GM20000 (cell line): ENCODE measurements at places on chromosomes 4 and X.

DNA sequence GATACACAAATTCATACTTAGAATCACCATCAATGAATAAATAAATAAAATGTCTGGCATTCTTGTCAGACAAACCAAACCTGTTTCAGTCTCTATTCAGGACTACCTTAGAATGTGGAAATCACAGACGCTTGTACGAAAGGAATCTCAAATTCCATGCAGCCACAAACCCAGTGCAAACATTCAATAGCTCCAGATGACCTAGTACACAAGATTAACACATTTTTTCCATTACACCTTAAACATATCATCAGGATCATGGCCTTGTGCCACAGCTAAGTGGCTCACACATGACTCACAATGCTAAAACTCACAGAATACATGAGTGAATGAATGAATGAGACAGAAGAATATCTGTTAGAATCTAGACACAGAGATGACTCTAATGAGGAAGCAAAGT lies 134.2 kb downstream of the PWWP3B start:
- no peak for DNase-seq

DNA sequence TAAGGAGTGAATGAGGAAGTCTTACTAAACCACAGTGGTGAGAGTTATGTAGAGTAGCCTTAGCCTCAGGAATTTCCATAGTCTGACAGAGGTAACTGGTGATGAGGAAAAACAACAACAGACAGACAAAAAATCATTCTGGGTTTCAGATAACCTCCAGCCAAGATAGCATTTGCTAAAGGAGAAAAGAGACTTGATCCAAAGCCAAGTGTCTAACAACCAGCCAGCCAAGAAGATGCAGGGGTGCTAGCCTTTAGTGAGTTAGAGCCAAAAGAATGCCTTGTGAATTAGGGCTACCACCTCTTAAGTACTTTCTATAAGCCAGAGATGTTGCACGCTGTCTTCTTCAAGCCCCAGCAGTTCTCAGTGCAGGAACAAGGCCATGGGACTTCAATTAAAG lies 478.0 kb upstream of the CPEB2 start:
- no peak for DNase-seq

- no peak for DNase-seq
Measured at GRCh38 chr4:30256116-30256832, 463.9 kb upstream of the PCDH7 start.

- no peak for DNase-seq
Measured at GRCh38 chrX:152913910-152914309, 16.0 kb downstream of the ZNF185 start.

GRCh38 chr4:87118421-87118820 lies 102.0 kb downstream of the KLHL8 start:
- DNase-seq, result no peak

- DNase-seq, result no peak
Measured at GRCh38 chr4:175351473-175351872, 433.3 kb downstream of the ADAM29 start.

DNA sequence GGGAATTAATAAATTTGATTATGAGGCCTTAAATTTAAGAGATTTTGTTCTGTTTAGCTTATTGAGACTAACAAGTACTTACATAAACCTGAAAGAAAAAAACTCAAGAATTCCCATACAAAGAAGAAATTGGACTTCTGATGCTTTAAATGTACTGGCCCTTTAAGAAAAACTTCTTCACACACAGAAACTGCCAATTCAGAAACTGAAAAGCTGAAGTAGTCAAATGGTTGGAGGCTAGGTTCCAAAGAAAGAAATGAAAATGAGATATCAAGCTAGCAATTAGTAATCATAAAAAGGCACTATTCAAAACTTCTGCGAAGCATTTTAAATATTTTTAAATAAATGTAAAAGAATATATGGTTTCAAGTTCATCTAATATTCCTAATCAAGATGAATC lies 151.3 kb downstream of the THOC2 start:
- DNase-seq, result peak; percentile 16

DNA sequence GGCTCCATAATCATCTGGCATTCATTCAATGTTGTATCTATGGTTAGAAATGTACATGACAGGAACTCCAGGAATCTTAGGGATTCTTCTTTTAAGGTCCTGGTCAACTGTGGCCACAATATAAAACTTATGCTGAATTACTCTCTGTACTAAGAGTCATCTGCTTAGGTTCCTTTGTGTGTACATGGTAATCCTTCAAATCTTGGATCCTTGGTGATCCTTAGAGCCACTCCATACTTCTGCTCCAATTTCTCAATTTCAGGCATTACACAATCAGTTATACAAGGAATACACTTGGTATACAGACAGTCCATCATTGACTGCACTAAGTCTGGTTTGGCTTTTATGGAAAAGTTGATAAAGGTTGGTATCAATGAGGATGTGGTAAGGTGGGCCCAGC lies 5.8 kb downstream of the SRD5A3 start:
- no peak for DNase-seq

GRCh38 chr4:122341886-122342285 lies 36.9 kb upstream of the ADAD1 start:
- no peak for DNase-seq

DNA sequence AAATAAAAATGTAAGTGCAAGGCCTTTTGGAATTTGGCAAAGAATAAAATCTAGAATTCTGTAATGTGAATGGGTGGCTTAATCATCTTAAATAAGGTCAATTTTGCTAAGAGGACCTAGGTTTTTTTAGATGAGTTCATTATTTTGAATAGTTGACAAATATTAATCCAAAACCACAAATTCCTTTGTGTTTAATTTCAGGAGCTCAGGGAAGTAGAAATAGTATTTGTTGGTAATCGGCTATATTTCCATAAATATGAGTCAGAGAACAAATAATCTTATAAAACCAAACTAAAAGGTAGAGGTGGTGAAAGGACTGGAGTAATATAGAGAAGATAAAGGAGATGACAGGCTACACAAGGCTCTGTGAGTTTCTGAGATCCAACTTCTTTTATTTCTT lies 190.4 kb upstream of the TLL1 start:
- DNase-seq, result no peak

- no peak for DNase-seq
Measured at GRCh38 chrX:912677-913076, 282.1 kb downstream of the SHOX start.

GRCh38 chr4:54566608-54567007 lies 91.1 kb upstream of the KIT start:
- no peak for DNase-seq

GRCh38 chr4:159185591-159186023 lies 82.7 kb downstream of the RAPGEF2 start:
- DNase-seq, result no peak

GRCh38 chr4:66574145-66574978 lies 904.1 kb upstream of the EPHA5 start:
- no peak for DNase-seq

GRCh38 chrX:13074297-13075262 lies 30.2 kb upstream of the FAM9C start:
- peak; percentile 28 for DNase-seq

GRCh38 chr4:154254999-154255398 lies 236.6 kb downstream of the DCHS2 start:
- no peak for DNase-seq

DNA sequence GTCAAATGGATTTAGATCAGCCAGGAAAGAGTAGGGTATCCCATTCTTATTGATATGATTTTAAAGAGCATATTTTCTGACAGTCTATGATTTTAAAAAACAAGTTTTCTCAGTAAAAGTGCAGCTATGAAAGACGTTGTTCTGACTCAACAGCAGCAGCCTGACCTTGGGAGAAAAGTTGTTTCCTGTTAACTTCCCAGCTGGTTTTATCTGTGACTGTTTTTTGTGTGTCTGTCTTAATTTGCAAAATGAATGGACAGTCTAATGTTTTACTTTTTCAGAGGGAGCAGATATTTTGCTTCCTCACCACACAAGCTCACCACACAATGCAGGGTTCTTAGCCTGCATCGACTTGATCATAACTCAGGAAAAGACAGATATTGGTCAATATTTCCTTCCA lies 764 bp upstream of the MTHFD2L start:
- DNase-seq, result no peak

DNA sequence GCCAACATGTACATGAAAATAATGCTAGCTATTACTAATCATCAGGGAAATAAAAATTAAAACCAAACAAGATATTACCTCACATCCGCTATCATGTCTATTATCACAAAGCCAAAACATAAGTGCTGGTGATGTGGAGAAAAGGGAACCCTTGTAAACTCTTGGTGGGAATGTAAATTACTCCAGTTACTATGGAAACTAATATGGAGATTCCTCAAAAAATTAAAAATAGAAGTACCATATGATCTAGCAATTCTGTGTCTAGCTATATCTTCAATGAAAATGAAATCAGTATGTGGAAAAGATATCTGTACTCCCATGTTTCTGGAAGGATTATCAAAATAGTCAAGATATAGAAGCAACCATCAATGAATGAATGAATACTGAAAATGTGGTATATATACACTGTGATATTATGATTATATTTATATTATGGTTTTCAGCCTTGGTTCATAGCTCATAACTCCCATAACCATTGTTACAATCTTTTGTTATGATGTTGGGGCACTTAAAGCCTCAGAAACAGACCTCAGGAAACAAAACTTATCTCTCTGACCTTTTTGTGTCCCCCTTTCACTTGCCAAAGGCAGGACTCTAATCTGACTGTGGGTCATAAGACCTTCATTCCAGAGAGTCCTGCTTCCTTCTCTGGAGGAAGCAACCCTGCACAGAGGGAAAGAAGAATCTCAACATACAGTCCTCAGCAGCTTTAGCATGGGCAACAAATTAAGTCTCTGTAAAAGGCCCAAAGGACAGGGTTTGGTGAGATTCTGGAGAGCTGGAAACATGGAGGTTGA lies 933.2 kb downstream of the ADGRL3 start:
- no peak for DNase-seq

DNA sequence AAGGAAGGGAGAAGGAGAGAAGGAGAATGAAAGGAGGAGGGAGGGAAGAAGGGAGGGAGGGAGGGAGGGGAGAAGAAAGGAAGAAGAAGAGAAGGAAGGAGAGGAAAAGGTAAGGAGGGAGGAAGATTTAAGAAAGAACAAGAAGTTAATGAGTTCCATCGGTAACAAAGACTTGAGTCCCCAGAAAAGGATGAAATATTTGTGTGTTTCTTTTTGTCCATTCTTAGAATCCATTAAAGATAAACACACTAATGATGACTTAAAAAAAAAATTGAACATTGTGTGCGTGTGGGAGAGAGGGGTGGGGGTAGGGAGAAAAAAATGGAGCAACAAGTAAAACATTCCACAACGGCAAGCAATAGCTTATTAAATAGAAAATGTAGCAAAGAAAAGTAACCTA lies 131.4 kb downstream of the THOC2 start:
- DNase-seq, result no peak

GRCh38 chr4:112282860-112283667 lies 2.6 kb downstream of the TIFA start:
- no peak for DNase-seq

GRCh38 chr4:107800706-107801105 lies 24.0 kb upstream of the SGMS2 start:
- no peak for DNase-seq

DNA sequence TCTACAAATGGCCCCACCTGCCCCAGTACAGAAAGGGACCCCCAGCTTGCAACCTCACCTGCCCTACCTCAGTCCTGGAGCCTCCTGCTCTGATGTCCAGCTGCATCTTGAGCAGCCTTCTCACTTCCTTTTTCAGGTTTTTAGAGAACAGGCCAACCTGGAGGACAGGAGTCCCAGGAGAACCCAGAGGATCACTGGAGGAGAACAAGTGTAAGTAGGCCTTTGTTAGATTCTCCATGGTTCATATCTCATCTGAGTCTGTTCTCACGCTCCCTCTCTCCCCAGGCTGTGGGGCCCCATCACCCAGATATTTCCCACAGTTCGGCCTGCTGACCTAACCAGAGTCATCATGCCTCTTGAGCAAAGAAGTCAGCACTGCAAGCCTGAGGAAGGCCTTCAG lies 3.6 kb downstream of the MAGEA11 start:
- peak; percentile 11 for DNase-seq

- DNase-seq, result no peak
Measured at GRCh38 chrX:39602195-39602594, 495.6 kb downstream of the BCOR start.

DNA sequence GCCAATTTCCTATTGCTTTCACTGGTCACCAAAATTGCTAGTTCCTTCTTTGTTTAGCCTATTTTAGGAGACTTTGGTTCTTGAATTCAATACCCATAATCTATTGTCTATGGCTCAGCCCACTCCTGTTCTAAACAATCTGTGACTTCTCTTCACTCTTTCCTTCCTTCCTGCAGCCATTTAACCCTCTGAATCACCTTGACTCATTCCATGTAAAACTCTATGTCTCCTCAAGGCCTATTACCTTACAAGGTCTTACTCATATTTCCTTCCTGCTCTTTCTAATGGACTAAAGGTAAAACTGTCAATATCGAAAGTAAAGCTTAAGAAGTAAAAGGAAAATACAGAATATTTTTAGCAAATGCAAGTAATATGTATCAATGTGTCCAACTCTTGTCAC lies 301.6 kb downstream of the ARHGAP24 start:
- DNase-seq, result no peak

- no peak for DNase-seq
Measured at GRCh38 chr4:74426101-74426500, 18.8 kb upstream of the AREG start.

GRCh38 chr4:15864651-15865566 lies 73.6 kb downstream of the FGFBP1 start:
- DNase-seq, result no peak

GRCh38 chr4:73777612-73778011 lies 37.2 kb downstream of the CXCL8 start:
- no peak for DNase-seq

- DNase-seq, result no peak
Measured at GRCh38 chr4:185212581-185212980, 3.2 kb downstream of the SNX25 start.

GRCh38 chr4:16914208-16914607 lies 15.8 kb upstream of the LDB2 start:
- DNase-seq, result no peak

GRCh38 chr4:90415116-90415515 lies 287.9 kb downstream of the CCSER1 start:
- no peak for DNase-seq

DNA sequence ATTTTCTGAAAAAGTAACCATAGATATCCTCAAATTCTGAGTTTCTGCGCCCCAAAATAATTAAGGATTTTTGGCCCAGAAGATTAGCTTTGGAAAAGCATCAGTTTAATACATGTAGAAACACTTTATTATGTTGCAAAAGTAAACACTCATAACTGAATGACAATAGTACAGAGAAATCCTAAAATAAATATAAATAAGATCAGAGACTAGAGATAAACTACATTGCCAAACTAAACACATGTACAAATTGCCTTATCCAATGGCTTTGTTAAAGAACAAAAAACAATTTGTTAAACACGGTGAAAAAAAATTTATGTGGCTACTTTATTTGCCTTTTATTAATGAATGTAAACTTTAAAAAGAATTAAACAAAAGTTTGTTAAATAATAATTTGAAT lies 17.5 kb downstream of the SPOCK3 start:
- no peak for DNase-seq

- DNase-seq, result peak; percentile 2
Measured at GRCh38 chrX:43949669-43950068, 23.5 kb downstream of the NDP start.

DNA sequence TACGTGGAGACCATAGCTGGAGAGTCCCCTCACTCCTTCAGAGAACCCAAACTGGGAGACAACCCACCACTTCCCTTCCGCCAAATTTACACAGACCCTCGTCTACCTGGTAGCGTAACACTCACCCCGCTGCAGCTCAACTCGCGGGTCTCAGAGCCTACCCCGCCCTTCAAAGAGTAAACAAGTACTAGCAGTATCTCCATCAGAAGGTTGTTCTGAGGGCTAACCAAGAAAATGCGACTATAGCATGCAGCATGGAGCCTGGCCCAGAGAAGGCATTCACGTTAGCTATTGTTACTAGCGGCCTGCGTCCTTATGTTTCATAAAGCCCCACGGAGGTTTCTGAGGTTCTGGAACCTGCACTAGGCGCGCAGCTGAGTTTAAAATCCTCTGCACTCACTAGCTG lies 531 bp upstream of the MANBA start:
- peak; percentile 47 for DNase-seq
